ENCODE measurements at places on chromosomes 11 and 22. TPM values are rescaled to one million over a fixed set of nuclear protein-coding genes. Genes with fewer than 3 reads are reported as not detected.

MEI1 gene
- total RNA-seq: 62.8 TPM

BTBD18 gene
- total RNA-seq: 0.30 TPM

SCN3B gene
- not detected for total RNA-seq

OR51B4 gene
- total RNA-seq: not detected

RNASEH2C gene
- total RNA-seq: 69.9 TPM

BATF2 gene
- not detected for total RNA-seq

Data from naive thymus-derived CD8-positive, alpha-beta T cell (primary cell).